Trophoblast cell (in vitro differentiated cells and primary cell): ENCODE measurements at places on chromosomes 4 and X.

DNA sequence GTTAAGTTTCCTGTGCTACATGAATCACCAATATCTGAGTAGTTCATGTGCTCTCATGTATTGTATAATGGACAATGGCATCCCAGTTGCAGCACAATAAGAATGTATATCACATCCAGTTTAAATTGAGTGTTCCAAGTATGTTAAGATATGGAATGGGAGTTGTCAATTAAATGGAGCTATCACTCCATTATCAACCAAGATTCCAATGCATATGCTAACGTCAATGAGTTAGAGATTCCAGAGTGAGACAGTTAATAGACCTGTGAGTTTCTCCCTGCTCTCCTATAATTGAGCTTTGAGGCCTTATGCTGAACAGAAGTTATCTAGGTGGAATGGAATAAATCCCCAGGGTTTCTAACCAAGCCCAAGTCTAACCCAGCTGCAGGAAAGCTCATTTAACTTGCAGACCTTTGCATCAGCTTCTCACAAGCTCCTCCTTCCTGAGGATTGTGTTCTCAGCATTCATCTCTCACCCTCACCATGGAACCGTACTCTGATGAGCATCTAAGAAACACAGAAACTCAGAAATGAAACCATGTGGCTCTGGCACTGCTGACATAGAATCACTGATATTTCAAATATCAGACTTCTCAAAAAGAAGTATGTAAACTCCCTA, 84.8 kb downstream of the TIGD2 start:
- no peak for DNase-seq

DNA sequence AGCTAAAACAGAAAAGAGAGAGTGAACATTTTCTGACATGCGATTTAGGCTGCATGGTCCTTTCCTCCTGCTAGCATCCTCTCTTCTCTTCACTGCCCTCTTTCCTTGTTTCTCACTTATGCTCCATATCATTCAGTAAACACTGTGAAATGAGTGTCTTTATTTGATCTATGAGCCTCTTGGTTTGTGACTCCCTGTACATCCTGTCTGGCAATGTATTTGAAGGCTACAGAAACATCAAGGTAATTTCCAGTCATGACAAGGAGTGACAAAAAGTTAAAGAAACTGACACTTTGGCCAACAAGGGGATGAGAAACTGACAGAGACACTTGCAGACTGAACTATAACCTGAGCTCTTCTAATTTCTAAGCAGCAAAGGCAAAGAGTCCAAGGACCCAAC, 8.7 kb downstream of the FTHL17 start:
- no peak for DNase-seq

GRCh38 chr4:104472766-104473165, 21.9 kb downstream of the CXXC4 start:
- DNase-seq, result no peak

- DNase-seq, result peak; percentile 25
Observed at GRCh38 chr4:73450398-73451004, 14.5 kb downstream of the AFP start.

GRCh38 chr4:23266401-23266800, 573.7 kb downstream of the GBA3 start:
- no peak for DNase-seq

GRCh38 chr4:29058531-29058930, 1661.6 kb upstream of the PCDH7 start:
- no peak for DNase-seq

DNA sequence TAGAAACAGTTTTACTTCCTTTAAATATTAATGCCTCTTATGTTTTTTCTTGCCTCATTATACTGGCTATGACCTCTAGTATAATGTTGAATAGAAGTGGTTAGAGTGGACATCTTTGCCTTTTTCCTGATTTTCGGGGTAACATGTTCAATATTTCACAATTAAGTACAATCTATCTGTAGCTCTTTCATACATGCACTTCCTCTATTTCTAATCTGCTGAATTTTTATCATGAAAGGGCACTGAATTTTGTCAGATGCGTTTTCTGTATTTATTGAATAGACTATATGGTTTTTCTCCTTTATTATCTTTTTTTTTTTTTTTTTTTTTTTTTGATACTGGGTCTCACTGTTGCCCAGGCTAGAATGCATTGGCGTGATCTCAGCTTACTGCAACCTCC, 29.0 kb downstream of the MECP2 start:
- DNase-seq, result no peak

GRCh38 chrX:38768079-38768478, 33.2 kb upstream of the MID1IP1 start:
- DNase-seq, result peak; percentile 3

- peak; percentile 4 for DNase-seq
Observed at GRCh38 chr4:177759729-177760128, 317.5 kb upstream of the AGA start.

DNA sequence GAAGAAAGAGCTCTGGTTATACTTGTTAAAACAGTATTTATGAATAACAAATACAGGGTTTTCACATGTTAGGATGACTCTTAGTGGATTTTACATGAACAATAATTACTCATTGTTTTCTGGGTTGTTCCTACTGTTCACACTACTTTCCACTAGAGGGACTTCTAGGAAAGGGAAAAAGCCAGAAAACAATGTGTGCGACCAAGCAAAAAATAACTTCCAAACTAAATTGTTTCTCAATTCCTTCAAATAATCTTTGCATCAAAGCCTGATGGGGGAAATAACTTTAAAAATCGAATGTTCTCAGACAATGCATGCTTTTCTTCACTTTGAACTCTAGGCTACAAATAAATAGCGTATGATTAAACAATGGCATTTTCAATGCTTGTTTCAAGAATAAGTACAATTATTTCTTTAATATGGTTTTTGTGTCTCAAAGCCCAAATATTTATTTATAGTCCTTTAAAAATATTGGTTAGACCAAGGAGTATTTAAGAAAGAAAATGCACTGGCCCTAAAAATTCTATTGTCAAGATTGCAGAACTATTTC, 72.1 kb upstream of the ETNPPL start:
- DNase-seq, result no peak
